ENCODE measurements at places on chromosomes 4 and X. TPM values are rescaled to one million over a fixed set of nuclear protein-coding genes. Genes with fewer than 3 reads are reported as not detected.

The PCSK1N gene
- polyA plus RNA-seq = 25.7 TPM

The RAP1GDS1 gene
- 164 TPM for polyA plus RNA-seq

The PABPC4L gene
- polyA plus RNA-seq = 0.17 TPM

The HAND2 gene
- polyA plus RNA-seq = not detected
